Mucosa of gallbladder (tissue), 1 donor: ENCODE measurements at places on chromosomes 1 and 21. TPM values are rescaled to one million over a fixed set of nuclear protein-coding genes. Genes with fewer than 3 reads are reported as not detected.

DNA sequence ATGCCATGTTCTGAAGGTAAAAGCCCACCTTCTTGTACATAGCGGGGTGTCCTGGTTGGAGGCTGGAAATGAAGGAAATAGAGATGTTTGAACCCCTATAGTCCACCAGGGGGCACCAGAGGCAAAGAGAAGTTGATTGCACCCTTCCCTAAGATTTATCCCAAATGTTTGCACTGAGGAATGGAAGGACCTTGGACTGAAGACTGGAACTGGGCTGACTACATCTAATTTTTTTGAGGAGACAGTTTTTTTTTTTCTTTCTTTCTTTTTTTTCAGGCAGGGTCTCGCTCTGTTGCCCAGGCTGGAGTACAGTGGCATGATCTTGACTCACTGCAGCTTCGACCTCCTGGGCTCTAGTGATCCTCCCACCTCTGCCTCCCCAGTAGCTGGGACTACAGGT is 55.3 kb upstream of the EIF4G3 start:
- peak; percentile 54 for DNase-seq

DNA sequence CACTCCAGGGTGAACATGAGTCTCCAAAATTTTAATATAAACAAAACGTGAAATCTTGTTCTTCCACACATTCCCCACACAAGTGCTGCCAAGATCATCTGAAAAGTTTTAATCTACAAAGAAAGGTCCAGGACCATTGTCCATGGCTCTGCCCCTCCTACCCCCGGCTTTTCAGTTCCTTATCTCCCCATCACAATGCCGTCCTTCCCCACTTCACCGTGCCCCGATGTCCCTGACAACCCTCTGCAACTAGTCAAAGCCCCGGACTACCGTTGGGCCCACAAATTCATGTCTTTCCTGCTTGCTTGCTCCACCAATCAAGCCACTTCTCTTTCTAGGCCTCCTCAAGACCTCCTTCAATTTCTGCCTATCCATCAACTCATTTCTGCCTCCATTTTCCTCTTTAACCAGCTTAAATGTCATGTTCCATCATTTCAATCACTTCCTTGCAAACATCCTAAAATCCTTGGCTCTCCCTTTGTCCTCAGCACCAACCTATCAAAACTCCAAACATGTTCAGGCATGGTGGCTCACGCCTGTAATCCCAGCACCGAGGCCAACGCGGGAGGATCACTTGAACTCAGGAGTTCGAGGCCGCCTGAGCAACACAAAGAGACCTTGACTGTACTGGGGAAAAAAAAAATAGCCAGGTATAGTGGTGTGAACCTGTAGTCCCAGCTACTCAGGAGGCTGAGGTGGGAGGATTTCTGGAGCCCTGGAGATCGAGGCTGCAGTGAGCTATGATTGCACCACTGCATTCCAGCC is 14.0 kb upstream of the BMP8B start:
- DNase-seq: no peak

- no peak for DNase-seq
These were observed 810 bp upstream of the HLX start for GRCh38 chr1:220878191-220879075.

Gene HDAC1
- 166 TPM for total RNA-seq

Gene MROH9
- total RNA-seq: not detected

Gene CD34
- 23.2 TPM for total RNA-seq
